ENCODE measurements at places on chromosomes 2 and 18.

DNA sequence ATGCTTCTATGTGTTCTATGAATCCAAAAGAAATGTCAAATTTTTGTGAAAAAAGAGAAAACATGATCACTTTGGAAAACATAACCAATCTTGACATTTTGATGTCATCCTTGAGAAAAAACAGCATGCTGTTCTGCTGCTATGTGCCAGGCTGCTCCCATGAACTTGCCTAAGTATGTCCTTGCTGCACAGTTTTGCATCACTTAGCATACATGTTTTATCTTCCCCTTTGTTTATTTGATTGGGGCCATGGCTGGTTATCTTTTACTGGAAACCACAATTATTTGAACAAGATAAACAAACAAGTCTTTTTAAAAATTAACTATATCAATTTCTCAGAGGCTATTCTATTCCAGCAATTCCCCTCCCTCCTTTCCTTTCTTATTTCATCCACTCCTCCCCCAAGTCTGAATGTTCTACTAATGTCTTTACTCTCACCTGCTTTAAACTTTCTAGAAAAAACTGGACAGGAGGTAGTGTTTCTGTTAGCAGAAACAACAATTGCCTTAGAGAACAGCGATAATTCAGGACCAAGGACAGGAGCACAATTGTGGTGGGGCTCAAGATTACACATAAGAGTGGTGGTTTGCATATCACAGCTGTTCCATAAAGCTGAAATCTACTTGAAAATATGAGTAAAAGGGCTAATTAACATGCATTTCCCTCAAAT is 6.7 kb downstream of the AOX1 start:
- no peak for DNase-seq

GRCh38 chr2:108448678-108449409 is at the start of gene GCC2:
Gene GCC2, plus strand, starts transcription at chr2:108449206. Its CDS starts 69 bp downstream, at chr2:108449275.
- peak; percentile 97 for DNase-seq

GRCh38 chr2:54599914-54600313 is 123.5 kb upstream of the EML6 start:
- no peak for DNase-seq

- DNase-seq, result no peak
These were observed 270.2 kb upstream of the SYT4 start for GRCh38 chr18:43547456-43547855.

DNA sequence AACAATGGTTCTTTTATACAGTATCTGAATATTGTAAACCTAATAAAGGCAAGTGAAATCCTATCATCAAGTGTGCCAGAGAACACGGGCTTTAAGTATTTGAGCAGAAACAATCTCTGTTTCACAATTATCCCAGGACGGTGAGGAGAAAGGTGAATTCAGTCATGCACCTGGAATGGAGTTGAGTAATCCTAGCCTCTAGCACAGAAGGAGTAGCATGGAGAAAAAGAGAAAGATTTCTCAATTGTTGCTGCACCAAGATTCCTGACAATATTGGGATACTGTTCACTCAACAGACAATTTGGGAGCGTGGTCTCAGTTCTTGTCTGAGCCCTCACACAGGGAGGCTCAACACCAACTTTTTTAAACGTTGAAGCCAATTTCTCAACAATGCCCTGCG is 510.6 kb downstream of the SOX11 start:
- no peak for DNase-seq

- DNase-seq, result no peak
These were observed 101.6 kb upstream of the MAP4K3 start for GRCh38 chr2:39538718-39539117.

GRCh38 chr2:227482638-227483340 is 10.8 kb downstream of the AGFG1 start:
- DNase-seq, result no peak

DNA sequence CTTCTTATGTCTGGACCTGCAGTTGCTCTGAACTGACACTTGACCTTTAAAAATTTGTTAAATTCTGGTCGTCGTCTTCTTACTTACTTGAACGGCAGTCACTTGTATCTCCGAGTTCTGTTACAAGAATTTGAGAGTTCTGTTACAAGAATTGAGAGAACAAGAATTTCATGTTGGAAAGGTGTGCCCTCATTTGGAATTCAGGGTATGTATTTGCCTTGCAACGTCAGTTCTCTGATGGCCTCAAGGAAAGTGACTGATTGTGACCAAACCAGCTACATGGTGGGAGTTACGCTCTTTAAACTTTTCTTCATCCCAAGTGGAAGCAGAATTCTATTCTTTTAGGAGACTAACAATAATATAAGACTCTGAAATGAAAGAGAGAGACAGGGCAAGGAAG is 320.0 kb upstream of the TRIB2 start:
- no peak for DNase-seq

DNA sequence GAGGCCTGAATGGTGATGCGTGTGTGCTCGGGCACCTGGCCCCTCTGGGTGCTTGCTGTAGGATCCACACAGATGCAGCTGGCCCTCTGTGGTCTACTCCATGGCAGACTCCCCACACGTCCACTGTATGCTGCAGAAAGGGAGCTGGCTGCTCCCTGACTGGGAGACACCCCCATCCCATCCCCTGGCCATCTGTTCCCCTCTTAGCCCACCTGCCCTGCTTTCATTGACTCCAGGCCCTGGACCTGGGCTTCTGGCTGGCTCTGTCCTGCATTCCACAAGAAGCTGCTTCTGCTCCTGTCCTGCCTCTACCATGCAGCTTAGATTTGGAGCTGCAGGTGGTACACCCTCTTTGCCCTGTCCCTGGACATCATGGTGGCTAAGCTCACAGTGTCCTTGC is 80.1 kb downstream of the FHOD3 start:
- DNase-seq, result no peak

GRCh38 chr18:4250141-4250540 is 205.0 kb downstream of the DLGAP1 start:
- no peak for DNase-seq

DNA sequence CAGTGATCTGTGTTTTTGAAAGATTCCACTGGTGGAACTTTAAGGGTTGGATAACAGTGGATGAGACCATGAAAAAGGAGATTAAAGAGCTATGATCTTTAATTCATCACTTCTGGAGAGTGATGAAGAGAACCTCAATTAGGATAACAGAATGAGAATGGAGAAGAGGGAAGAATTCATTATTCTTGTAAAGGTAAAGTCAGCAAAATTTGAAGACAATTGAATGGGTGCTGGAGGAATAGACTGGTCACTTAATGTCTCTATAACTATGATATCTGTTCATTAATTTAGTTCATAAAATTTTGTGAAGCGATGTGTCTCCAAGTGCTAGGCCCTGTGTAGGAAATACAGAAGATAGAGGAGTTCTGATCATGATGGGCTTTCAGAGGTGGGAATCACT is 1013.2 kb upstream of the FANCL start:
- DNase-seq, result no peak

GRCh38 chr18:47577520-47577919 is 326.1 kb upstream of the SKOR2 start:
- DNase-seq, result peak; percentile 49

DNA sequence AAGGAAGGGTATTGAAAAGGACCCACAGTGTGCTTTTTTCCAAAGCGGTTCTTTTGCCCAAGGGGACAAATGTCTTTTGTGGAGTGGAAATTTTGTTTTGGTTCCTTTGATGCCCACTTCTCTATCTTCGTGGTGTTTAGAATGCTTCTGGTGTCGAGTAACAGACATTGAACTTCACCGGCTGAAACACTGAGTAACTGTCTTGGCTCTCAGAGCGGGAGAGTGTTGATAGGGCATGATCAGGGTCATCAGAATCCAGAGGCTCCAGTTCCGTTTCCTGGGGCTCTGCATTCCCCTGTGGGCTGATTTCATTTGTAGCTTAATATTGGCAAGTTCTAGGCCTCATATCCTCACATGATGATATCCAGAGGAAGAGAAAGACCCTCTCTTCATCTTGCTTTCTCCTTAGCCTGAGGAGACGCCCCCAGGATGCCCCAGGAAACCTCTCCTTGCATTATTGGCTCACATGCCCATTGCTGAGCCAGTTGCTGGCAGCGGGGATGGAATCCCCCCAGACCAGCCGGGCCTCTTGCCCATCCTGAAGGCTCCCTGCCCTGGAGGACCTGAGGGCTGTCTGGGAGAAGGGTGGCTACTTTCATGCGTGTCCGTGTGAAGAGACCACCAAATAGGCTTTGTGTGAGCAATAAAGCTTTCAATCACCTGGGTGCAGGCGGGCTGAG is 27.9 kb upstream of the AGFG1 start:
- DNase-seq, result no peak

DNA sequence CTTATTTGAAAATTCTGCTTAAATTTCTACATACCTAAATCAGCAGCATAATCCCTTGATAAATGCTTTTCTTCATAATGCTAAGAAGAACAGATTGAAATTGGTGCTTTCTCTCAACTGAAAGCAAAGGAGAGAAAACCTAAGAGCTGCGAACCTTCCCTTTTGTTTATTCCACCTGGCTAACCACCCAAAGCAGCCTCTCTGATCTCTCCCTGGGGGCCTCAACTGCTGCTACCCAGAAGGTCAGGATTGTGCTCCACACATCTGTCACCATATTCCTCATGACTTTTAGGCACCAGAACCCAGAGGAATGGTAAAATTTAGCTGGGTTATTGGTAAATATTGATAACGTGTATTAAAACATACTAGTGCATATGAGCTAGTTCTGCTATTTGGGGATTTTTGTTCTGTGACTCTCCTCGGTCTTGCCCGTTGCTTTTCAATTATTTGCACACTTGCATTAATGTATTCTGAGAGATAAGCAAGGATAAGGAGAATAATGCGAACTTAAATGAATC is 334.1 kb downstream of the RIT2 start:
- no peak for DNase-seq

GRCh38 chr18:41226186-41226585 is 728.8 kb upstream of the PIK3C3 start:
- no peak for DNase-seq

DNA sequence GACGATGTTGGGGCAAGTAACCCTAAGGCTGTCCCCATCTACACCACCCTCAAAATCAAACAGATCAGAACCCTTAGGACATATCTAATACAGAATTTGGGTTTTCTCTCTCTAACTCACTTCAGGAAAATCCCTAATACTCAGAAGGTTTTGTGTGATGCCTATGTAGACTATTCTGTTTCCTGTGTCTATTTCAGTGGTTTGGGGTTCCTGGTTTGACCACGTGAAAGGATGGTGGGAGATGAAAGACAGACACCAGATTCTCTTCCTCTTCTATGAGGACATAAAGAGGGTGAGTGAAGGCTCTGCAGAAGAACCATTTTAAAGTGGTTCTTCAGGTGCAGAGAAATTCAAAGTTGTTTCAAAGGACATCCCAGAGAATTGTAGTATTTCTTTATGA is 16.3 kb downstream of the SULT1C2 start:
- DNase-seq, result no peak

GRCh38 chr2:11923935-11924334 is 177.5 kb downstream of the LPIN1 start:
- DNase-seq, result no peak

- DNase-seq, result no peak
These were observed 35.4 kb upstream of the MYO3B start for GRCh38 chr2:170142502-170142901.

- no peak for DNase-seq
These were observed 710.0 kb downstream of the LRRTM4 start for GRCh38 chr2:76812156-76812555.

DNA sequence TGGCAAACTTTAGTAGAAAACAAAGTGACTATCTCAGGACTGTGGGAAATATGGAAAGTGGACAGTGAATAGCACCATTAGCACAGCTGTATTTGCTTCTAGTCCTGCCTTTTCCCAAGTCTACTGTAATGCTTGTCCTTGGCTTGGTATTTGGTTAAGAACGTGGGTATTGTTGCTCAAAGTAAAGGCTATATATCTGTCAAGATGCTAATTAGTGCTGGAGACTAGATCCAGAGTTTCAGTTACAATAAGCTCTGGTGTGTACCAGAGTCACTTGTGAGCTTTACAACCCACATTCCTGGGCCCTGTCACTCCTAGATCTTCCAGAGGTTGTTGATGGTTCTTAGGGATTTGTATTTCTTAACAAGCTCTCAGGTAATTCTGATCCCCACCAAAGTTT is 313.6 kb downstream of the SLC8A1 start:
- no peak for DNase-seq

DNA sequence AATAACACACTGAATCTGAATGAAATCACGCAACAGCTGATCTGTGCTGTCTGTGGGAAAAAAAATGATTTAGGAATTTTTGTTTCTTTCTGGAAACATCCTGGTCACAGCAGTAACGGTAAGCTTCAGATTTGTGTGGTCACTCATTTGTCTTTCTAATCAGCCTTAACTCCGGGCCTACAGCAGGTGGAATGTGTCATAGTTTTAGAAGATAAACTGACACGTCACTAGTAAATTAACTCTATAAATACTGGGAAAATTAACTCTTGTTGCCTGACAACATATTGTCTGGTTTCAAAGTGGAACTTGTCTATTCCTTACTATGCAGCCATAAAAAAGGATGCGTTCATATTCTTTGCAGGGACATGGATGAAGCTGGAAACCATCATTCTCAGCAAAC is 58.1 kb upstream of the NCK2 start:
- DNase-seq, result no peak

DNA sequence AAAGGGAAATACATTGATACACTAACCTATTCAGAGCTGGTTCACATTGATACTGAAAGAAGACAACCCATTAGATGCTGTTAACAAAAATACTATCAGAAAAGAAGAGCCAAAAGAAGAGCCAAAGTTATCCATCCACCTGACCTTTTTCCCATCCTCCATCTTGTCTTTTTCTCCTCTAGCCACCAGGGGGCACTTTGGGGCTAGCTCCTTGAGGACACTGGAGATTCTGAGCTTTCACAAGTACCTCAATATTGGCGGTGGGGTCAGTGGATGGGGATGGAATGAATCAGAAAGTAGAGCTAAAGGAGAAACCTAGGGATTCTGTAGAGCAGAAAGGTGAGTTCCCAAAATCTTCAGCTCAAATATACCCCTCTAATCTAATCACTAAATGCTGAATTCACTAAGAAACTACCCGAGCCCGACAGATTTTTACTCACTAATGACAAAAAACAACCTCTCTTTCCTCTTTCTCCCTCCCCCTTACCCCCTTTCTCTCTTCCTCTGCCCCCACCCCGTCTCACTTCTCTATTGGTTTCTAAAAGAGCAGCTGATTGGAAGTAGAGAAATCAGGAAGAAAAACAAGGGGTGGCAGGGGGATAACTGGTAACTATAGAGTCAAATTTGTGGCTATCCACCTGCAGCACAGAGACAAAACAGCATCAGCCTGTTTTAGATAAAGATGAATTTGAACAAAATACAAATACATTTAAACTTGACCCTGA is 203.3 kb downstream of the TCF4 start:
- DNase-seq, result peak; percentile 54

DNA sequence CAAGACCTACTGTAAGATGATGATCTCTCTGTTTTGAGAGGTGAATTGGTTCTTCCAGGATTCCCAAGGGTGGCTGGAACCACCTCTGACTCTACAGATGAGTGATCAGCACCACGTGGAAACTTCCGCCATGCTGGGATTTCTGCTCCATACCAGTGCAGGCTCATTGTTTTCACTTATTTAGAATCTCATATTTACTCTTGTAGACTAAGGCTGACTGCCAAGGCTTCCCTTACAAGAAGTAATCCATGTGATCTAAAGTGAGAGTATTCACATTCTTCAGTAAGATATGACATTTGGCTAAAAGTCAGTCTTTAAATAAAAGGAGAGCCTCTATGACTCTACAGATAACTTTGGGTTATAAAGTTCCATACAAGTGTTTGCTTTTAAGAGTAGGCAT is 322.9 kb upstream of the RAB12 start:
- no peak for DNase-seq
